Activated CD4-positive, CD25-positive, alpha-beta regulatory T cell (primary cell): ENCODE measurements at places on chromosomes 11 and 22.

GRCh38 chr11:27839226-27839913, 139.1 kb upstream of the BDNF start:
- no peak for DNase-seq

GRCh38 chr11:66547662-66548009, 933 bp downstream of the ACTN3 start:
- DNase-seq = no peak

- no peak for DNase-seq
Observed at GRCh38 chr11:70631624-70632047, 233.3 kb downstream of the CTTN start.

- DNase-seq = no peak
Observed at GRCh38 chr11:18536209-18536608, 9.5 kb upstream of the TSG101 start.

DNA sequence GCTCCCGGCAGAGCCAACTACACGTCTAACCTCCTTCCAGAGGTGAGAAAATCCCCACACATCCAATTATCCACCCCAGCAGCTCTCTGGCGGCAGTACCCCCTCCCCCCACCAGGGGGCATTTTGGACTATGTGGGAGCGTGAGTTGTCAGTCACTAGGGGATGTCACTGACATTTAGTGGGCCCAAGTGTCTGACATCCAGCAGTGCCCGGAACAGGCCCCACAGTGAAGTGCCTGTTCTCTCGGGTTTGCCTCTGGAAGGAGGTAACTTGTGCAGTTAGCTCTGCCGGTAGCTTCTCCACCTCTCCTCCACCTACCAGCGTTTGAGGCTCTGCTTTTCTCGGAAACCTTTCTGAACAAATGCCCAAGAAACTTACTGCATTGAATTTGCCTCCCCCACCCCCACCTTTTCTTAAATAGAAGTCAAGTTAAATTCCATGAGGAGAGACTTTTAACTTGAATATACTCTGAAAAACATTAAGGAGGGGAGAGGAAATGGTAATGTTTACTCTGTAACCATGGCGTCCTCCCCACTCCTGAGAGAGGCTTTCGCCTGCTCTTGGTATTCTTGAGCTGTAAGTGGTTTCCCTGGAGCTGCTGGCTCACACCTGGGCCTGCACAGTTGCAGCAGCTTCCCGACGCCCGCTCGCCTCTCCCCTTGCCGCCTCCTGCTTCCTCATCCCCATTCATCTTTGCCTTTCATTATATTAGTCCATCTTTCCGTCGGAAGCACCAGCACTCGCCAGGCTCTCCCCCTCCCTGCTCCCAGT, 112.8 kb downstream of the WNT7B start:
- DNase-seq = peak; percentile 63

DNA sequence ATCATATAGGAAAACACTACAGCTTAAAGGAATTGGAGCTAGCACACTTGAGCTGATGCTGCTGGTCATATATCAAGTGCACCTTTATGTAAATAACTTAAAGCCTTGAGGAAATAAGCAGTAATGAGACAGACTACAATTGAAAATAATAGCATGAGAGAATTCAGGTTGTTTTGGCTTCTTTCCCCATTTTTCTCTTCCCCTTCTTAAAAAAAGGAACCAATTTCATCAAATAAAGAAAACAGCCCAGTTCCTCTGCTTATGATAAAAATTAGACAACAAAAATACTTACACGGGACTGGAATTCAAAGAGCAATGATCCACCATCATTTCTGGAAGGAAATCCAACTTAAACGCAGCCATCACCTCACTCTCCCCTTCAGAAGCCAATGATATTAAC, 50.2 kb upstream of the RAPSN start:
- no peak for DNase-seq

DNA sequence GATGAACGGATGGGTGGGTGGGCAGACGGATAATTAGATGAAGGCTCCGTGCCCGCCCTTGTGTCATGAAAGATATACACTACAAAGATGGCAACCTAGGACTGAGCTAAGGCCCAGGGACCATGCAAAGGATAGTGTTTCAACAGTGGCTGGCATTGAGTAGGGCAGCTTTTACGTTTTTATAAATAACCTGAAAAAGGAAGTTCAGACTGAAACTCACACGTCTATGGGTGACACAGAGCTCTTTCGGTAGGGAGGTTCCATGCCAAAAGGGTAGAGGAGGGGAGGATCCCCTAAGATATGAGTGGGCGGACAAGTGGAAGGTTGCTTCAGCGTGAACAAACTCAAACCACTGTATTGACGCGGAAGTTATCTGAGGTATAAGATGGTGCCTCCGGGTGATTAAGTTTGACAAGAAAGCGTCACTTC, 90.5 kb downstream of the UBASH3B start:
- DNase-seq = no peak

GRCh38 chr11:79461666-79462645, 21.1 kb upstream of the TENM4 start:
- DNase-seq = no peak

GRCh38 chr11:63855975-63856374, 17.1 kb downstream of the MARK2 start:
- no peak for DNase-seq

DNA sequence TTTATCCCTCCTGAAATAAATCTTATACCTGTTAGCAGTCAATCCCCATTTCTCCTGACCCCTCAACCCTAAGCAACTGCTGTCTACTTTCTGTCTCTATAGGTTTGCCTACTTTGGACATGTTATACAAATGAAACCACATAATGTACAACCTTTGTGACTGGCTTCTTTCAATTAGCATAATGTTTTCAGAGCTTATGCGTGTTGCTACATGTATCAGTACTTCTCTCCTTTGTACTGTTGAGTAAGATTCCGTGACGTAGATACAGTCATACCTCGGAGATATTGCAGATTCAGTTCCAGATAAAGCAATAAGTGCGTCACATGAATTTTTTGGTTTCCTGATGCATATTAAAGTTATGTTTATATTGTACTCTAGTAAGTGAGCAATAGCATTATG, 127.3 kb downstream of the MORC2 start:
- DNase-seq = no peak

DNA sequence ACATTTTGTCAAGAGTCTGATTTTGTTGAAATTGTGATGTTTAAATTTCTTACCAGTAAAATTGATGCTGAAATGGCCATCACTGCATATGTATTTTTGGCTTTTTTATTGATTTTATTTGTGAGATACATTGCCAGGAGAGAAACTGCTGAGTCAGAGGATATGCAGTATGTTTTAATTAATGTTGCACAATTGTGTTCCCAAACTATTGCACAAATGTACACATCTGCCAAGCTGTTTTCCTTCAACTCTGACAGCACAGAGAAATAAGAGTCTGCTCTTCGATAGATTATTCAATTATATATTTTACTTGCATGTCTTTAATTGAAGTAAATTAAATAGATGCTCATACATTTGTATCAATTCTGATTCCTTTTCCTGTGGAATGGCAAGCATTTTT, 640.2 kb upstream of the LUZP2 start:
- no peak for DNase-seq

DNA sequence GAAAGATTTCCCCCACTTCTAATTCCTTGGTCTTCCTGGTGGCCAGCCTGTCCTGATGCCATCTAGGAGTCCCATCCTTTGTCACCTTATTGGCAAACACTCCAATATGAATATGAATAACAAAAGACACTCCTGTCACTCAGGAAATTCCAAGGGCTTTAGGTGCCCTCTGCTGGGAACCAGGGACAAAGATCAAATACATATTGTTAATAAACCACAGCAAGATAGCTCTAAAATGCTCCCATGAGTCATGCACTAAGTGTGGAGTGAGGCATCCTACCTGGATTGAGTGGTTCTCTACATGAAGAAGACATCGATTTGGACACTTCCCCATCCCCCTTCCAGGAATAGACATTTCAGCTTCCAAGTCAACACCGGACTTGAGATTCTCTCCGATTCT, 823.6 kb downstream of the TBC1D22A start:
- DNase-seq = no peak

GRCh38 chr11:32888805-32889204, 3.8 kb upstream of the QSER1 start:
- no peak for DNase-seq

GRCh38 chr11:128022761-128023160, 564.6 kb downstream of the ETS1 start:
- no peak for DNase-seq

GRCh38 chr11:128790196-128790595, 76.9 kb downstream of the KCNJ1 start:
- no peak for DNase-seq

- DNase-seq = no peak
Observed at GRCh38 chr11:43751726-43752125, 71.2 kb downstream of the HSD17B12 start.

DNA sequence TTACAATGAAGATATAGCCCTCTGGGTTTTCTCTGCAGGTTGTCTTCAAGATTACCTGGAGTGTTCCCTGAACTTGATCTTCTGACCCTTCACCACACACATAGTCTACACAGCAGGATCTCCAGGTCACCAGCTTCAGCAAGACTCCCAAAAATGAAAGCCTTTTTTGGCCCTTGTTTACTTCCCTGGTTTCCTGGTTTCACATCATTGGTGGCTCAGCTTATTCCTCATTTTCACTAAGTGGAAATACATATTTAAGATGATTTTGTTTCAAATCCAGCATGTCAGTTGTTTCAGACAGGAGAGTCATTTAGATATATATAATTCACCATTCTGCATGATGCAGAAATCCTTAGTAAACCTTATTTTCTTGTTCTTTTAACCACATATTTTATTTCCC, 41.6 kb upstream of the MPEG1 start:
- no peak for DNase-seq

DNA sequence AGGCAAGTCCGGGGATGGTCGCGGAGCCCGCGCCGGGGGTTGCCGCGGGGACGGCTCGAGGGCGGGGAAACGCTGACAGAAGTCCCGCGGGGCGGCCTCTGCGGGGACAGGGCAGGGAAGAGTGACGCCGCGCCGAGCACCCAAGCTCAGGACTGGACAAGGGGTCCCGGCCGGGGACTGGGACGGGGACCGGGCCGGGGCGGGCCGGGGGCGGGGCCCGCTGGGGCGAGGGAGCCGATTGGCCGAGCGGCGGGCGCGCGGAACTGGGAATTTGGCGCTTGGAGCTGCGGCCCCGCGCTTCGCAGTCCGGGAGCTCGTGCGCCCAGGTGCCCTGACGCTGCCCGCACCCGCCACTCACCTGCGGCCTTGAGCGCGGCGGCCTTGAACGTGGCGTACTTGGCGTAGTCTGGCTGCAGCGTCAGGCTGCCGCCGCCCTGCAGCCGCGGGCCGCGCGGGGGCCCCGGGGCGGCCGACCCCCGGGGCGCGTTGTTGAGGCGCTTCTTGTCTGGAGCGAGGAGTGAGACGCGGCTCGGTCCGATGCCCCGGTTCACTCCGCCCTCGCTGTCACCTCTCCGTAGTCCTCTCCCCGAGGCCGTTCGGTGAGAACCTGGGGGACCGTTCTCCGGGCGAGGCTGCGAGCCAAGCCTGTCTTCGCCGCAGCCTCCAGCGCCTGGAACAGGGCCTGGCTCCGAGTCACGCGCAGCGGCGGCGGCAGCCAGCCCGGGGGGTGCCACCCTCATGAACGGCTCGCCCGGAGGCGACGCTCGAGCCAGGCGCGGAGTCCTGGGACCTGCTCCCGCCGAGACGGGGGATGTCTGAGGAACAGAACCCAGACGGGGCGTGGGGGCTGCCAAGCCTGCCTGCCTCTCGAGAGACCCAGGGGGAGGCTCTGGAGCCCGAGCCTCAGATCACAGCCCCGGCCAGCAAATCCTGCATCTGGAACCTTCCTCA, 4.5 kb downstream of the SHISA8 start:
- DNase-seq = no peak

GRCh38 chr11:120710354-120711131, 199.0 kb downstream of the GRIK4 start:
- DNase-seq = no peak

DNA sequence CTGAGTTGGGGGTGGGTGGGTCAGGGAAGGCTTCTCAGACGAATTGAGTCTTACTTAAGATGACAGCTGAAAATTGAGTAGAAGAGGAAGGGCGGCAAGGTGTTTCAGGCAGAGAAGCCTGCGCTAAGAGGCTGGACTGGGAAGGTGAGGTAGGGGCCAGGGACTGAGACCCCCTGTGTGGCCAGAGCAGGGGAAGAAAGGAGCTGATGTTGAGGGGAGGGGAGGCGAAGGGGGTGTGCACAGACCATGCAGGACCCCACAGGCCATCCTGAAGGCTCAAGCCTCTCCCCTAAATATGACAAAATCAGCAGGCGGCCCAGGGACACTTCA, 40.6 kb upstream of the CREB3L1 start:
- no peak for DNase-seq

DNA sequence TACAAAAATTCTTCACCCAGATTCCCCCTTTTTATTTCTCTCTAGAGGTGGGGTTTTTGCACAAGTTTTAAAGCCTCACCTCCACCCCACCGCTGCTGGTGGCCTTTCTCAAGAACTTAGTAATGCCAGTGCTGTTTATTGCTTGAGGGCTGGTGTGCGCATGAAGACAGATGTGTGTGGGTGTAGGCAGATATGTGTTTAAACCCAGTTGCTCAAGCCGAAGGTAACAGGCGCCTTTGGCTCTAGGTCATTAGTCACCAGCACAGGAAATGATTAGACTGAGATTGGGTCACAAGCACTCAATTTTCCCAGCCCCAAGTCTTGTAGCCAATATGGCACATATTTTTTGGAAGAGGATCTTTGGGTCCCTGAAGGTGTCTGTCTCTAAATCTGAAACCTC, 2.7 kb upstream of the CLMP start:
- DNase-seq = no peak

DNA sequence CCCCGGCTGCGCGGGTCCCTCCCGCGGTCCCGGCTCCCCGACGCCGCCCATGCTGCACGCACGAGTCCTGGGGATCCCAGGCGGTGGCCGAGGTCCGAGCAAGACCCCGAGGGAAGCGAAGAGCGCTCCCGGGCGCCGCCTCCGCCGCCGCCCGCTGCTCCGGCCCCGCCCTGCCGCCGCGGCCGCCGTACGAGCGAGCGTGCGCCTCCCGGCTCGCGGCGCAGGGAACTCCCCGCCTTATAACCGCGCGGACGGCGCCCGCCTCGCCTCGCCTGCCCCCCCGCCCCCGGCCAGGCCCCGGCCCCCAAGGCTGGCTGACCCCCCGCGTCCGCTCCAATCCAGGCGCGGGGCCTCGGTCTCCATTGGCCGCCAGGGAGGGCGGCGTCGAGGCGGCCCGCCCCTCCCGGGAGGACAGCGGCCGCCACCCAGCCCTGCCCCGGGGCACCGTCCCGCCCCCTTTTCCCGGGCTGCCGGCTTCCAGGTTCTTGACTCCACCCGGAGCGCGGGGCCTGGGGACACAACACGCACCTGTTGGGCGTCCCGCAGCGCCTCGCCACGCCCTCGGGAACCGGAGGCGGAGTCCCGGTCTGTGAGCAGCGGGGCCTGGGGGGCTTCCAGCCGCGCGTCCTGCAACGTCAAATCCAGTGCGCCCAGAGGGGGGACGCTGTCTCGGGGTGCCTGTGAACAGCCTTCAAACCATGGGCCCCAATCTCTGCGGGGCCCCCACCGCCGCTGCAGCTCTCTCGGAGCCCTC, at the start of gene FADS3:
Gene FADS3 (minus strand): TSS at position 215 of the 754 bp plus-strand sequence. CDS start 164 bp downstream, at position 51.
- no peak for DNase-seq

DNA sequence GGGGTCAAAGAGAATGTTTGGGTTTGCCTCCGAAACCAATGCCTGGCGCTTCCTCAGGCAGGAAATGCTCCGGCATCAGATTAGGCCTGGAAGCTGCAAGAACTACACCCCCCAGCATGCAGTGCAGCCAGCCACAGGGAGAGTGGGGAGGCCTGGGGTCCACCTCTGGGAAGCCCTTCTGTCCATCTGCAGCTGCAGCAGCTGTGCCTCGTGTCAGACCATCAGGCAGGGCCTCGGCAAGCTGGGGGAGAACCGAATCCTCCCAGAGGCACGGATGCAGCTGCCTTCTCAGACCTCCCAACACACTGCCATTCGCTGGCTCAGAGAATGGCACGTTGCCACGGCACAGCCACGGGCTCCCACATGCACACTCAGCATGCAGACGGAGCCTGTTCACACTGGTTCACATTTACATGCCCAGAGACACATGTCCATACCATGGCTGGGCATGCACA, 57.4 kb downstream of the NECTIN1 start:
- DNase-seq = no peak
